IPS DF 19.7 (cell line): ENCODE measurements at places on chromosomes 4 and X.

- DNase-seq: no peak
Measured at GRCh38 chr4:105933083-105933482, 37.8 kb downstream of the NPNT start.

GRCh38 chr4:139942241-139942640, 211.7 kb downstream of the MAML3 start:
- DNase-seq: no peak

GRCh38 chr4:123216946-123217345, 179.6 kb upstream of the SPRY1 start:
- no peak for DNase-seq

- DNase-seq: no peak
Measured at GRCh38 chr4:10006231-10006600, 15.1 kb downstream of the SLC2A9 start.

- DNase-seq: no peak
Measured at GRCh38 chr4:40423735-40424134, 88.6 kb downstream of the CHRNA9 start.

- no peak for DNase-seq
Measured at GRCh38 chrX:120223374-120223773, 27.2 kb upstream of the ZBTB33 start.

- no peak for DNase-seq
Measured at GRCh38 chr4:3485011-3485791, 22.1 kb downstream of the DOK7 start.

DNA sequence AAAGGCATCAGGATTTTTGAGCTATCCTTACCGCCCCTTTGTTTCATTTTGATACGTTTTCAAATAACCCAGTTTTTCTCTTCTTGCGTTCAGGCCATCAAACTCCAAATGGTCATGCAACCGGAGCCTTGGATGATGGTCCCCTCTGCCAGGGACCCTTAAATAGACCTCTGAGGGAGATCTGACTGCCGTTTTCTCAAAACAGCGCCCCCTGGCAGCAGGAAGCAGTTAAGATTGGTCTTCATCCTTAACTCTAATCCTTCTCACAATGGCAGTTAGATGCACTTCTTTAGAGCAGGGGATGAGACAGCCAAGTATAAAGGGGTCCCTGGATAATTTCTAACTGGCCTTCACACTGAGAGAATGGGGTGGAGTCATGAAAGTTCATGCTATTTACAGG, 525.0 kb upstream of the SPANXN1 start:
- no peak for DNase-seq

- DNase-seq: no peak
Measured at GRCh38 chr4:89482926-89483595, 175.5 kb upstream of the GPRIN3 start.

- DNase-seq: peak; percentile 76
Measured at GRCh38 chr4:56410247-56411062, 23.2 kb upstream of the AASDH start.

DNA sequence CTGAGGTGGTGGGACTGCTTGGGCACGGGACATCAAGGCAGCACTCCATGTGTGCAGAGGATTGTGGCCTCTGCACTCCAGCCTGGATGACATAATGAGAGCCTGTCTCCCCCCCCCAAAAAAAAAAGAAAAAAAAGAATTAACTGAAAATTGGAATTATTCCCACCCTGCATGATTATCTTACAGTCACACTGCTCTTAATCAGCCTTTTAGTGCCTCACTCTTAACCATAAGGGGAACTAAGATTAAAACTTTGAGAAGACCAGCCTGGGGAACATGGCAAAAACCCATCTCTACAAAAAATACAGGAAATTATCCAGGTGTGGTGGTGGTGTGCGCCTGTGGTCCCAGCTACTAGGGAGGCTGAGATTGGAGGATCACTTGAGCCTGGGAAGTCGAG, 94.6 kb downstream of the UBE2K start:
- DNase-seq: no peak

DNA sequence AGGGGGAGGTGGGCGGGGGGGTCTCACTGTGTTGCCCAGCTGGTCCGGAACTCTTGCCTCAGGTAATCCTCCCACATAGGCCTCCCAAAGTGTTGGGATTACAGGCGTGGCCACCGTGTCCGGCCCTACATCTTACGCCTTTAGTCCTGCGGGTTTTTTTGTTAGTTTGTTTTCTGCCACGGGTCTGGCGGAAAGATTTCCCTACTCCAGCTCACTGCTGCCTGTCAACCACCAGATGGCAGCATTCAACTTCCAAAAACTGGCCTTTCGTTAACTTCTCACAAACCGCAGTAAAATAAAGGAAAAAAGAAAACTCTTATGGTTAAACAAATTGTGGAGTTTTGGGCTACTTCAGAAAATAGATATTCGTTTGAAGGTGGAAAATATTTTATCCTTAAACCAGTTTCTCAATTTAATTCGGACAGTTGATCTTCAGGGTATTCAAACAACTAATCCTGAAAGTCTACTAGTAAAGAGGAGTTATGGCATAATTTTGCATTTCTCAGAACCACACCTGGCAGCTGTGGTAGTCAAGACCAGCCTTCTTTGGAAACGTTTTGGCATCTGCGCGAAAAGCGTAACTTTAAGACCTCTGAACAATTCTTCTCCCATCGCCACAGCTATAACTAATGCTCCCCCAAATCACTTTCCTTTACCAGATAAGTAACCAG, 41.1 kb downstream of the LUZP4 start:
- no peak for DNase-seq
